ENCODE measurements at places on chromosomes 5 and 9.

GRCh38 chr9:109317311-109317978 is 3.4 kb downstream of the EPB41L4B start:
- DNase-seq = no peak

GRCh38 chr5:139663207-139664085 is 15.3 kb downstream of the CXXC5 start:
- no peak for DNase-seq

- DNase-seq = no peak
Measured at GRCh38 chr9:97560851-97561250, 59.4 kb downstream of the TMOD1 start.

- DNase-seq = no peak
Measured at GRCh38 chr5:96143450-96143849, 181.8 kb upstream of the ELL2 start.

- no peak for DNase-seq
Measured at GRCh38 chr9:14300040-14300439, 13.9 kb downstream of the NFIB start.

GRCh38 chr9:114287001-114287762 is 35.7 kb upstream of the ORM1 start:
- no peak for DNase-seq
